ENCODE measurements at places on chromosomes 5 and 9. TPM values are rescaled to one million over a fixed set of nuclear protein-coding genes. Genes with fewer than 3 reads are reported as not detected.

DNA sequence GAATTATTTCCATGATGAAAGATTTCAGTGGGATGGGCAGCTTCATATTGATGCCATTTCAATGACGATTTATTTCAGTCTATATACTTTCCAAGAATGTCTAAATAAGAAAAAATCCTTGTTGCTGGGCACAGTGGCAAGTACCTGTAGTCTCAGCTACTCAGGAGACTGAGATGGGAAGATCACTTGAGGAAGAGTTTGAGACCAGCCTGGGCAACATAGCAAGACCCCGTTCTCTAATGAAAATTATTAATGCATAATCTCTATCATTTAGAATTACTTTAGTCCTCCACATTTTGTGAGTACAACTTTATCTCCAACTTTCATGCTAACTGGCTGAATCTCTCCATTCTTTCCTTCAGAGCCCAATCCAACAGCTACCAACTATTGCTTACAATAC, 52.5 kb downstream of the PTBP3 start:
- DNase-seq, result no peak

DNA sequence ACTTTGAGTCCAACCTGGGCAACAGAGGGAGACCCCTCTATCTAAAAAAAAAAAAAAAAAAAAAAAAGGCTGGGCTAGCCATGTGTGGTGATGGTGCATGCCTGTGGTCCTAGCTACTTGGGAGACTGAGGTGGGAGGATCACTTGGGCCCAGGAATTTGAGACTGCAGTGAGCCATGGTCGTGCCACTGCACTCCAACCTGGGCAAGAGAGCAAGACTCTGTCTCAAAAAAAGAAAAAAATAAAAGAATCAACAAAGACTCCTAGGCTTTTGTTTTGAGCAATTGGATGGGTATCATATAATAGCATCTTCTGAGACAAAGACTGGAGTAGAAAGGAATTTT, 481.7 kb upstream of the PAPPA start:
- no peak for DNase-seq

GRCh38 chr5:174752121-174752520, 27.7 kb downstream of the MSX2 start:
- DNase-seq, result no peak

GRCh38 chr5:56648460-56649034, 166.8 kb upstream of the MAP3K1 start:
- DNase-seq, result no peak

CDH18 gene
- total RNA-seq, result not detected

GRCh38 chr5:14143841-14144585, 871 bp downstream of the TRIO start:
- DNase-seq, result no peak

- no peak for DNase-seq
Measured at GRCh38 chr5:30500513-30500912, 693.0 kb upstream of the CDH6 start.

- no peak for DNase-seq
Measured at GRCh38 chr5:91727463-91727862, 344.3 kb upstream of the ARRDC3 start.

DNA sequence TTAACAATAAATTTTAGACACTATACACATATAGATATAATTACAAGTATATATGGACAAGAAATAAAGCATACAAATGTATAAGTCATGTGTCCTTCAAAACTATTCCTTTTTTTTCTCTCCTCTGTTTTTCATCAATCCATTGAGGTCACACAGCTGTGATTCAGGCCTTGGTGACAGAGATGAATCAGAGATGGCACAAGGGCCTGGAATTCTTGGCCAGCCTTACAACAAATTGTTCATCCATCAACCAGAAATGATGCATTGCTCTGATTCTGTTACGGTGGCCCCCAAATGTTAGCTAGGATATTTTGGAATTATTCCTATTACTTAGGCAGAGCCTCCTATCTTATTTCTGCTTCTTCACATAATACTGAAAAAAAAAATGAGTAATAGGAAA, 108.7 kb upstream of the MPDZ start:
- peak; percentile 42 for DNase-seq

DNA sequence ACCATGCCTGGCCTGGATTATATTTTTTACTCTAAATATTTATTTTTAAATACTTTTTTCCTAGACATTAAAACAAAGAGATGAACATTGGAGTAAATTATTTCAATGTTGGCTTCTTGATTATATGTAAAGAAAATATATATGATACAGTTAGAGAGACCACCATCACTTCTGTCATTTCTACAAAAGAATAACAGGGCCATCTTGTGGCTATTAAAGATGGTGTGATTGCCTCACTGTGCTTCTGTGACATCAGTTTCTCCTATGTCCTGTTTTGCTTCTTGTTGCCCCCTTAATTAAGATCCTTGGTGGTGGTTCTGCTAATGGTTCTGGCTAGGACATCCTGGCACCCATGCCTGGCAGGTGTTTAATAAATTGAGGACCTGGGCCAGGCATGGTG, 32.9 kb downstream of the NDFIP1 start:
- no peak for DNase-seq

DNA sequence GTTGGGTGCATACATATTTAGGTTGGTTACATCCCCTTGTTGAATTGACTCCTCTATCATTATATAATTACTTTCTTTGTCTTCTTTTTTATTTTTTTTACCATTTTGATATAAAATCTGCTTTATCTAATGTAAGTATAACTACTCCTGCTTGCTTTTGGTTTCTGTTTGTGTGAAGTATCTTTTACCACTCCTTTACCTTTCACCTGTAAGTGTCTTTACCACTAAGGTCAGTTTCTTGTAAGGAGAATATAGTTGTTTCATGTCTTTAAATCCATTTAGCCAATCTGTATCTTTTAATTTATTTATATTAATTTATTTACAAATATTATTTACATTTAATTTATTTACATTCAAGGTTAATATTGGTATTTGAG, 33.0 kb downstream of the INSL4 start:
- DNase-seq, result no peak

- DNase-seq, result no peak
Measured at GRCh38 chr5:141876628-141877355, 1.4 kb downstream of the PCDH1 start.

- DNase-seq, result peak; percentile 97
Measured at GRCh38 chr9:113622600-113623400, 159.3 kb downstream of the RGS3 start.

- no peak for DNase-seq
Measured at GRCh38 chr5:139438707-139439012, 665 bp downstream of the DNAJC18 start.

APBA1 gene
- 0.55 TPM for total RNA-seq

DNA sequence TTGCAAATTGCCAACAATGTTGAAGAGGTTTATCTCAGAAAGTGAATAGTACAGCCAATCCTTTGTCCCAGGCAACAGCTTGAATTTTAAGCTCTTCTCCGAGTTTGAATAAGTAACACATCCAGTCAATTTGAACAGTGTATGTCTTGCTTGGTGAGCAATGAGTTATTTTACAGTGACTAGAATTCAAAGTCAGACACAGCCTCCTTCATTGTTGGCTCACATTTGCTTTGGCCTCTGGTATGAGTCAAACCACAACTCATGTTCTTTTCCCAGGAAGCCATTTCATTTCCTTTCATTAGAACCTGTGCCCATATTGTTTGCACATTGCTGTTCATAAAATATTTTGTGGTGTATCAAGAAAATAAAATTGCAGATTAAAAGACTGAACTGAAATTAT, 622.0 kb upstream of the DAB2 start:
- DNase-seq, result peak; percentile 95

GRCh38 chr5:151811593-151812321, 40.0 kb downstream of the G3BP1 start:
- peak; percentile 31 for DNase-seq

DNA sequence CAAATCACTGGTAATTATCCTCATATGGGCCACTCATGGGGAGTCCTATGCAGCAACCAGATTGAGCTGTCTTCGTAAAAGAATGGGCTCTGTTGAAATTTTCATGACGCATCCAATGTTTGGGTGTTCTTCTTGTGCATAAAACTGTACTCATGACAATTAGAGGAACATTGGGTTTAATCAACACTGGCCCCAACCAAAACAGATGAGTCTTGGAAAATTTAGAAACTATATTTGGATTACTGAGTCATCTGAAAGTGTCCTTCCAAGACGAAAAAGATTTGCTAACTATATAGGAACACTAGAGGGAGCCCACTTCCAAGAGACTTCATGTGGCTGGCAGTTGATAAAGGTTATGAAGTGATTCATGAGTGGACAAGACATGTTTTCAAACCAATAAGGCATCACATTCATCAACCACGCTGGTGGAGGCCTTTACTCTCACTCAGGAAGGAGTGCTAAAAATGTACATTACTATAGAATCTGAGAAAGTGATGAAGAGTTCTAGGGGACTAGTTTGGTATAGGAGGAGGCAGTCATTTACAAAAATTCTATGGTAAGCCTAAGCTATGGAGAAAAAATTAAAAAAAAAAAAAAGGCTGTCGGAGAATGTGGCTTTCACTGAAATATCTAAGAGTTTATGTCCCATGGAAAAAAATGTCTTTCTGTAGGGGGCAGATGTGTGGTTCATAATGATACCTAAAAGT, 313.5 kb downstream of the PRDM9 start:
- peak; percentile 56 for DNase-seq

GRCh38 chr5:172178301-172178987, 9.6 kb downstream of the STK10 start:
- DNase-seq, result no peak

DNA sequence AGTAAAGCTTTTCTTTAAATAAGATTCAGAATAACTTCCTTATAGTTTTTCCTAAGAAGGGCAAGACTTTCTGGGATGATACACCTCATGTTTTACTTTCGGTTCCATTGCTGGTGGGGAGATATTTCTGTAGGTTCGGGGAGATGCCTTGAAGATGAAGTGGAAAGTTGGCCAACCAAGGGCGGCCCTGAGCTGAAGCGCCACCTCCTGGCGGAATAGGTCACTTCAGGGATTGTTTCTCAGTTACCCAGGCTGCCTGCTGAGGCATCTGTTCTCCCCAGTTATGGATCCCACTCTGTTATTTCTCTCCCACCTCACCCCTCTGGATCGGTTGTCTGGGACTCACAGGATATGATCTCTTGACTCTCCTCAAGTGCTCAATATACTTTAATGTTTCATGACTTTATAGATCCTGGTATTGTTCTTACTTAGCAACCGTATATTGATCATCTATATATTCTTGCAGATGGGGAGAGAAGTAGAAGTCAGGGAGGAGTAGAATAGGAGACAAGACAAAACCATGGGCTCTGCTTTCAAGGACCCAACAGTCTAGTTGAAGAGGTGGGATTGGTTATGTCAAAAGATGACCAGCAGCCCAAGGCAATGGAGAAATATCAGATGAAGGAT, 23.4 kb downstream of the MEGF10 start:
- DNase-seq, result no peak

DNA sequence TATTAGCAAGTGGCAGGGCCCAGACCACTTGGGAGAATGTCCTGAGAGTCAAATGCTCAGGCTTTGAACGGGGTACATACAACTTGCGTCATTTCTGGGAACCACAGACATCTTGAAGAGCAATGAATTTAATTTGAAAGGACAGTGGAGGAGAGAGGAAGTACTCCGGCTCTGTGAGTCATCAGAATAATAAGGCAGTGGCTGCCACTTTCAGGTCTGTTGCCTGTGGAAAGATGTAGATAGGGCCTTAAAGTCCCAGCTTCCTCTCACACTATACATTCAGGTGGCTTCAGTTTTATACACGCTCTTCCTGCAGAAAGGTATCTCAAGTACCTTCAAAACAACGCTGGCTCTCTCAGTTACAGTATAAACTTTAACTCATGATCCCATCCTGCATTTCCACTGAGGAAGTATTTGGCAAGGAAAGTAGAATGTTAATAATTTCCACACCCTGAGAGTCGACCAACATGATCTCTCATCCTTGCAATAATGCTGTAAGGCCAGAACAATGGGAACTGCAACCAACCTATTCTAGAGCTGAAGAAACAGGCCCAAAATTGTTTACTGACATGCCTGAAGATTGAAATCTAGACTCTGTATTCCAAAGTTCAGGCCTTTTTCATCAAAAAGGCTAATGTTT, 6.8 kb upstream of the PRUNE2 start:
- peak; percentile 92 for DNase-seq

GRCh38 chr9:83199240-83199639, 136.3 kb upstream of the RASEF start:
- peak; percentile 67 for DNase-seq

DNA sequence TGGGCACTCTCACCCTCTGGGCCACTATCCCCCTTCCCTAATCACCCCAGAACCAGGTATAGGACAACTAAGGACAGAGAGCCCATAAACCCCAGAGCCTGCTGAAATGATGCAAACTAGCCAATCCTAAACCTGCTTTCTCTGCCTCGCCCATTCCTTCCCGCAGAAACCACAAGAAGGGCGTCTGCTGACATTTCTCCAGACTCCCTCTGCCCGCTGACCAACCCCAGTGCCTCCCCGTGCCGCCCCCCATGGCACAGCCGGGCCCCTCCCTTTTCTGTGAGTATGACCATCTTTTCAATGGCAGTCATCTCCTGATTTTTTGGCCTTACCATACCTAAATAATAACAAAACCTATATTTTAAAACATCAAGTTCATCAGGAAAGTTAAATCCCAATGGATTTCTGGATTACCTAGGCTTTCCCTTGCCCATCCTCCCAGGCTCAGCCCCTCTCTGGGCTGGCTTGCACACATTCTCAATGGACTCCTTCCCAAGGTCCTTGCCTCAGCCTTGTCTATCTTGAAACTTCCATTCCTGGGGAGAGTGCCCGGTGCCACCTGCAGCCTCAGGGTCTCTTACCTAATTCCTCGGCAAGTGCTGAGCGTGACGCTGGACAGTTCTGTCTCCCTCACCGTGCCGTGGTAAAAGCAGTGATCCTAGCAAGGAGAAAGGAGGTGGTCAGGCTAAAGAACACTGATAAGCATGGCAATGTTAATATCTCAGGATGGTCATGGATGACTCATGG, 45.2 kb downstream of the ADAM19 start:
- no peak for DNase-seq

DNA sequence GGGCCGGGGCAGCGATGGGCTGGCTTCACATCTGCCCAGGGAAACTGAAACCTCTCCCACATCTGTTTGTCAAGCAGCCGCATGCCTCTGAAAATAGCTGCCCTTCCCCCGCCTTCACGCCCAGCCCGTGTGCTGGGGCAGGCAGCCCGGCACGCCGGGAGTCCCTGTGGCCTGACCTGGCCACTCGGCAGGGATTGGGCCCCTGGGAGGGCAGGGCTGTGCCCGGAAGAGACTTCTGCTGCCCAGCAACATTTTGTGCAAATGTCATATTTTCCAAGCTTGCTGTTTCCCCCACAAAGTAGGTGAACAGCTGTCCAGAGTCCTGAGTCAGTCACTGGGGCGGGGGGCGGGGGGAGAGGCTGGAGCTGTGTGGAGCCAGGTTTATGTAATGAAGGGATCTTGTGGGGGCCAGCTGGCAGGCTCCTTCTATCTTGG, 8.2 kb downstream of the COL27A1 start:
- peak; percentile 83 for DNase-seq

DNA sequence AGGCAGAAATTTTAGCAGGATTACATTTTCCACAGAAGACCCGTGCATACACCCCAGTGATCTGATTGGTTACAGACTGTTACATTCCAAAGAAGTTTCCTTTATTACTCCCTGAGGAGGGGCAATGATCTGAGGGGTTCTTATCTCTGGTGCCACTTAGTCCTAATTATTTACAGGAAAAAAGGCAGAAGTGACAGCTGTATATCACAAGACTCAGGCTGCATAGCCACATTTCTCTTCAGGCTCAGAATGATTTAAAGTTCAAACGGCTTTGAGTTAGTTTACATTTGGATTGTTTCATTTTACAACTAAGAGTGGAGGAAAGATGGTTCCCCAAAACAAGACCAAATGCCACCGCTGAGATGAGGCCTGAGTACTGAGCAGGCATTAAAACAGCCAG, 17.3 kb downstream of the NAIF1 start:
- no peak for DNase-seq
